Esophagus squamous epithelium (tissue), 5 donors: ENCODE measurements at places on chromosomes 5 and 9.

DNA sequence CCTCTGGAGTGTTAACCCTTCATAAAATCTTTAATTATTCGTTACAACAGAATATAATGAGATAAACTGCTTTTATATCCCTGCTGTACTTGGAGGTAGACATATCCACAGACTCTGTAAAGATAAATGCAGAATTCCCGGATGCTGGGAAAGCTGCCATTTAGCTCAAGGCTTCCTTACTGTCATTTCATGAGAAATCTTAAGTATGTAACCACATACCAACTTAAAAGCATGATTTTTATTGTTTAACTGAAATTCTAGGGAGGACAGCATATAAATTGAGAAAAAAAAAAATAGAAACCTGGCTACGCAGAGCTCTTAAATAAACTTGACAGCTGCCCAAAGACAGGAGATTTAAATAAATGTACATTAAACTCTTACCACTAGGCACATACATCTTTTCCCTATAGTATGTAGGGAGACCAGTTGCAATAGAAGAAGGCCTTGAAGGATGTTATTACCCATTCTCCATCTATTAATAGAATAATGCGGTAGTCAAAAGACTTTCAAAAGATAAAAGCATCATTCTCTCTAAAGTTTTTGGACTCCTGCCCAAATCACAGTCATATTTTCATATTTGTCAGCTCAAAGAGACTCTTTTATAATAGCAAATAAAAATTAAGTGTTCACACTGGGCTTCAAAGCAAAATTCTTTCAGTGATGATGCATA lies 373.8 kb downstream of the NDUFS4 start:
- DNase-seq = no peak

DNA sequence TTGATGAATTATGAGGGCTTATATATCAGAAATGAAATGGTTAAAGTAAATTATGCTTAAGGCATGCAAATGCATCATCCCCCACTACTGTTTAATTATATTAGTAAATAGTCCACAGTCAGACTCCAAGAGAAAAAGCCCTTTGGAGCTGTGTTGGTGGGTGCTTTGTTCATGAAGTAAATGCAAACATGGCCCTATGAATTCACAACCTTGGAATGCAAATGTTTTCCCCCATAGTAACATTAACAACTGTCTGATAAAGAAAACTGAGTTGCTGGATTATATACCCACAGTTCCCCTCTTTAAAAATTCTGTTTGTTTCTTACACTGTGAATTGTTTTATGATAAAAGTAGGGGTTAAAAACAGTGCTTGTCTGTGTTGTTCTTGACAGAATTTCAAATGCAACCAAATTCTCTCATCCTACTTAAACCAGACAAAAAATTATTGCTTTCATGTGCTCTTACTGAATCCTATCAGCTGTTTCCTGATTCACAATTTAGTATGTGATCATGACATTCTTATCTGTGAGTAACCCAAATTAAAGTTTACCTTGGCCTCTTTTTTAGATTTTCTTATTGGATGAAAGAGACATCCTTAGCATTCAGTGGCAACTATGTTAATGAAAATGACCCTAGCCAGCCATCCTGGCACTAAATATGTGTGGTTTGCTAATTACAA lies 48.5 kb upstream of the SNCAIP start:
- DNase-seq = no peak

- no peak for DNase-seq
Measured at GRCh38 chr5:87361031-87361445, 51.7 kb downstream of the CCNH start.

- no peak for DNase-seq
Measured at GRCh38 chr9:118269623-118270022, 565.4 kb downstream of the TLR4 start.

DNA sequence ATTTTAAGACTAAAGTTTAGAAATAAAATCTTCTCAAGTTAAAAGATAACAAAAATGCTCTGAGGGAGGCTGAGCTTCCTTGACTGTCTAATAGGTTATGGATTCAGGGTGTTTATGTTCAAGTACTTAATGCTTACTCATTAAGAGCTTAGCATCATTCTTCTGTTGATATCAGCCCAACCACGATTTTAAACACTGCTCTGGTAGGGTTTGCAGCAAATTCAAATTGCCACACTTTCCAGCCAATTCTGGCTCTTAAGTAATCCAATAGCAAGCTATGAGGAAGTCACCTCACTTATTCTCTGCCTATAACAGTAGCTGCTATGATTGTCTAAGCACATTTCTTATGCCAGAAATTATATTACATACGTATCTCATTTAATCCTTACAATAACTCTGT lies 191.0 kb upstream of the KIF2A start:
- DNase-seq = no peak

GRCh38 chr5:151101151-151101550 lies 20.3 kb upstream of the TNIP1 start:
- no peak for DNase-seq

GRCh38 chr9:17837965-17838364 lies 259.1 kb downstream of the SH3GL2 start:
- DNase-seq = no peak

DNA sequence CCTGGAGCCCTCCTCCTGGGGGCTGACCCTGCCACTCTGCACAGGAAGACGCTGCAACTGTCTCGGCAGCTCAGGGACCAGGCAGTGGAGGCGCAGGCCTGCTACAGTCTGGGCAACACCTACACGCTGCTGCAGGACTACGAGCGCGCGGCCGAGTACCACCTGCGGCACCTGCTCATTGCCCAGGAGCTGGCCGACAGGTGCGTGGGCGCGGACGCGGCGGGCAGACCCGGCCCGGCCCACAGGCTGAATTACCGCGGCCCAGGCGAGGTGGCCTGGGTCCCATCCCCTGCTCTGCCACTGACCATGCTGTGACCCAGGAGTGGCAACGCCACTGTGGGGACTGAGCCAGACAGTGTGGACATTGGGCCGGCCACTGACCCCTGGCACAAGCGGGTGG lies 11.2 kb downstream of the GPSM1 start:
- DNase-seq = no peak

GRCh38 chr5:41935544-41935943 lies 10.5 kb downstream of the FBXO4 start:
- no peak for DNase-seq

- no peak for DNase-seq
Measured at GRCh38 chr5:130715541-130715940, 449.5 kb downstream of the HINT1 start.

DNA sequence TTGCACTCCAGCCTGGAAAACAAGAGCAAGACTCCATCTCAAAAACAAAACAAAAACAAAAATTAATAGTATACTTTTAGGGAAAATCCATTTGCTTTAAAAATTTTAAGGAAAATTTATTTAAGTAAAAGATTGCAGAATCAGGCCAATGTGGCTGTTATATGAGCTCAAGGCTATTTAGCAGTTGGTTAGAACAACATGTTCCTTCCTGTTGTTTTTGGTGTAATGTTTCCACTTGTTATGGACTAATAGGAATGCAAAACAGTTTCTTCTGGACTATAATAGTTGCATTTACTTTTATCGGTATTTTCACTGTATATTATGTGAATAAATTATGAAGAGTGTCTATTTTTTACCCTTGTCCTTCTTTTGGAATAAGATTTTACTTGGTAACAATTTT lies 3.0 kb upstream of the CDC42SE2 start:
- no peak for DNase-seq

GRCh38 chr9:34426347-34427074 lies 31.9 kb downstream of the FAM219A start:
- DNase-seq = no peak

DNA sequence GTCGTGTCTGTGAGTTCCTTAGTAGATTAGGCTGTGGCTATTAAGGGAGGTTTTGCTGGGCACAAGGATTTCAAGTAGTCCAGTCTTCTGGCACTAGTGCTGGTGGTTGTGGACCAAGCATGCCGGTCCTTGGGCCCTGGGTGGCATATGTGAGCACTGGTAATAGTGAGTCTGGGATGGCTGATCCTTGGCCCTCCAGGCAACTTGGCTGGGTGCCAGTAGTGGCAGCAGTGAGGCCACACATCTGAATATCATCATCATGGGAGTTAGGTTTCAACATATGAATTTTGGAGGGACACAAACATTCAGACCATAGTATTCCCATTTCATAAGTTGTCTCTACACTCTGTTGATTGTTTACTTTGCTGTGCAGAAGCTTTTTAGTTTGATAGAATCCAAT lies 25.3 kb upstream of the APBA1 start:
- no peak for DNase-seq

DNA sequence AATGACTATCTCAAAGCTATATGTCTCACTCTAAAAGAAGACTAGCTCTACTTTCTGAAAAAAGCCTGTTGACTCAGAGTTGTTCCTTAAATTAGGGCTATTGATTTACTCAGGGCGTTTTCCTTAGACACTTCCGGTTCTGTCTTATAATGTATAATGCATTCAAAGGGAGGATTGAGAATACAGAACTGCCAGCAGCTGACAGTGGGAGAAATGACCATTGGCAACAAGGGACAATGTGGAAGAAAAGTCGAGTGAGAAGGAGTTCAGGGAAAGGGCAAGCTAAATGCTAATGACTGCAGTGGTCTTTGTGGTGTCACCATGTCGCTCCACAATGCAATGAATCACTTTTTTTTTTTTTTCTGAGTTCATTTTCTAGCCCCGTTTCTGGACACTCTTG lies 65.7 kb upstream of the ANKH start:
- DNase-seq = no peak

- no peak for DNase-seq
Measured at GRCh38 chr9:112945620-112946208, 55.0 kb upstream of the SLC46A2 start.

DNA sequence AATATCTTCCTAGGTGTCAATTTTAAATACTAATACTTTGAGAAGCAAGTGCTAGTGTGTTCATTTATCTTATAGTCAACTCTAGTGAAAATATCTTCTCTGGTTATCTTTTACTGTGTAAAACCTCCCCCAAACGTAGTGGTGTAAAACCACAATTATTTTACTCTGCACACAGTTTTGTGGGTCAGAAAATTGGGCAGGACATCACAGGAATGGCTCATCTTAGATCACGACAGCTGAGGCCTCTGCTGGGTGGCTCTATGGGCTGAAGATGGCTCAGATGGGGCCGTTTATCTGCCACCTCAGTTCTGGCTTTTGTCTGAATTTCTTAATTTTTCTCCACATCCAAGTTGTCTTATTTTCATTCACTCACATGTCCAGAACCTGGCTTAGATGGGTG lies 457.2 kb upstream of the ACTBL2 start:
- no peak for DNase-seq

DNA sequence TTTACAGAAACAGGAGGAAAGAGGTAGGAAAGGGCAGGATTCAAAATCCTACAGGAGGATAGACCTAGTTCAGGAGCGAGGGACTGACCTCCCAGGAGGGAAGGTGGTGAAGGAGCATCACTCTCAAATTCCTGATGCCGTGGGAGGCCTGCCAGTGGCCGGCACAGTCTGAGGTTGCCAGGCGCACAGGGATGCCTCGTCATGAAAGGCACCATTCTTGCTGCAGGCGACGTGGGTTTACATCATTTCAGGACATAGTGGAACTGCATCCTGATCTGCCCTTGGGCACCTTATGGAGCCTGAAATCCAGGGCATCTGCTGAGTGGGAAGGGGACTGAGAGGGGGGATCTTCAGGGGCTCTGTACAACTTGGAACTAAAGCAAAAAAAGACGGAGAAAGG lies 163.2 kb upstream of the S1PR3 start:
- DNase-seq = no peak

- DNase-seq = no peak
Measured at GRCh38 chr5:7881091-7881490, 12.1 kb downstream of the MTRR start.

DNA sequence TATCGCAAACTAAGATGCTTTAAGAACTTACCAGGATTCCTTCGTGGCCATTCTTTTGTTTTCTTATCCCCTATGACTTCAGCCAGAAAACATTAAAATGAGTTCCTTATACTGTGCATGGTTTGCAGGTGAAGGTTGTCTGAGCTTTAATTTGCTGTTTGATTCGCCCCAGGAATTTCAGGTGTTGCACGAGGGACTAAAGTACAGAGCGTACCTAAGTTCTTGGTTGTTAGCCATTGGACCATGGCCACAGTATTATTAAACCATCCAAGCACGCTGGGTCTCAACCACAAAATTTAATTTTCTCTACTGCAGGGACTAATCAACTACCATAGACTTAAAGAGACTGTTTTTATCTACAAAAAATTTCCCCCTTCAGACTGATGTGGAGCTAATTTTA lies 208.4 kb upstream of the MPDZ start:
- DNase-seq = no peak

- DNase-seq = no peak
Measured at GRCh38 chr5:20618340-20618739, 630.3 kb upstream of the CDH18 start.

GRCh38 chr9:116189683-116190082 lies 36.1 kb downstream of the PAPPA start:
- DNase-seq = no peak

- DNase-seq = no peak
Measured at GRCh38 chr5:139796061-139796806, 626 bp downstream of the PSD2 start.

- DNase-seq = no peak
Measured at GRCh38 chr9:106964329-106964728, 101.4 kb downstream of the ZNF462 start.

DNA sequence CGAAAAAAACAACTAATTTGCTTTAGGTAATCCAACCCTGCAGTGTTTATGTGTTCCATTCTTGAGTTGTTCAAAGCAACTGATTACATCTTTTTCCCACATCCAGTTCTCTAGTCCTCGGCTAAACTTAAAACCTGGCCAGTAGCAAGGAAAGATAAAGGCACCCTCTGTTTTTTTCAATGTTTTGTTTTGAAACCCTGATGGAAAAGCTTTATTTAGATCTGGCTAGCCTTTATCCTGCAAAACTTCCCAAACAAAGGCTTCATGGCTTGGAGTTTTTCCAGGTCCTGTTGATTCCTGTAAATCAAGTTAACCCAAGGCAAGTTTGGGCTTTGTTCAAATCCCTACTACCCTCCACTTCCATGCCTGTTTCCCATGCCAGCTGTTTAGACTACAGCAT lies 105.1 kb downstream of the CEMIP2 start:
- no peak for DNase-seq

- DNase-seq = no peak
Measured at GRCh38 chr5:133273661-133274596, 222.1 kb downstream of the HSPA4 start.

DNA sequence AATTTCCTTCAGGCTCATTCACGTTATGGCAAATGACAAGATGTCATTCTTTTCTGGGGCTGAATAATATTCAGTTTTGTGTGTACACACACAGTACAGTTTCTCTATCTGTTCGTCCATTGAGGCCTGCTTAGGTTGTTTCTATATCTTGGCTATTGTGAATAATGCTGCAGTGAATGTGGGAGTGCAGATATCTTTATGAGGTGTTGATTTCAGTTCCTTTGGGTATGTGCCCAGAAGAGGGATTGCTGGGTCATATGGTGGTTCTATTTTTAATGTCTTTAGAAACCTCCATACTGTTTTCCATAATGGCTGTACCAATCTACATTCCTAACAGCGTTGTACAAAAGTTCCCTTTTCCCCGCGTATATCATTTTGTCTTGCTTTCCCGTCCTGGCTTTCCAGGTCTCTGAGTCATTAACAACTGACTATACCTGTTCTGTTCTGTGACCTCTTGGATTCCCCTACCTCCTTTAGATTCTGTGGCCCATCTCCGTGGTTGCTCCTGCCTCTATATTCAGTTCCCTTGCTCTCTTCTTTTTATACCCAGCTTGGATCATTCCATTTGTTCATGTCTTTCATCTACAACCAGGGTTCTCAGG lies 6.8 kb downstream of the SNX30 start:
- no peak for DNase-seq

- no peak for DNase-seq
Measured at GRCh38 chr5:72434056-72434780, 73.0 kb downstream of the ZNF366 start.

- DNase-seq = no peak
Measured at GRCh38 chr9:5578018-5578697, 50.7 kb upstream of the RIC1 start.
